ENCODE measurements at places on chromosomes 1 and 21.
A peak's percentile ranks its signal among the peaks of the same experiment; 100 is the strongest.

- no peak for DNase-seq
Observed at GRCh38 chr1:43822040-43822690, 111.4 kb upstream of the ARTN start.

GRCh38 chr1:102098536-102098935 is 101.8 kb upstream of the OLFM3 start:
- DNase-seq = no peak

- no peak for DNase-seq
Observed at GRCh38 chr1:154492115-154492514, 9.9 kb upstream of the TDRD10 start.

DNA sequence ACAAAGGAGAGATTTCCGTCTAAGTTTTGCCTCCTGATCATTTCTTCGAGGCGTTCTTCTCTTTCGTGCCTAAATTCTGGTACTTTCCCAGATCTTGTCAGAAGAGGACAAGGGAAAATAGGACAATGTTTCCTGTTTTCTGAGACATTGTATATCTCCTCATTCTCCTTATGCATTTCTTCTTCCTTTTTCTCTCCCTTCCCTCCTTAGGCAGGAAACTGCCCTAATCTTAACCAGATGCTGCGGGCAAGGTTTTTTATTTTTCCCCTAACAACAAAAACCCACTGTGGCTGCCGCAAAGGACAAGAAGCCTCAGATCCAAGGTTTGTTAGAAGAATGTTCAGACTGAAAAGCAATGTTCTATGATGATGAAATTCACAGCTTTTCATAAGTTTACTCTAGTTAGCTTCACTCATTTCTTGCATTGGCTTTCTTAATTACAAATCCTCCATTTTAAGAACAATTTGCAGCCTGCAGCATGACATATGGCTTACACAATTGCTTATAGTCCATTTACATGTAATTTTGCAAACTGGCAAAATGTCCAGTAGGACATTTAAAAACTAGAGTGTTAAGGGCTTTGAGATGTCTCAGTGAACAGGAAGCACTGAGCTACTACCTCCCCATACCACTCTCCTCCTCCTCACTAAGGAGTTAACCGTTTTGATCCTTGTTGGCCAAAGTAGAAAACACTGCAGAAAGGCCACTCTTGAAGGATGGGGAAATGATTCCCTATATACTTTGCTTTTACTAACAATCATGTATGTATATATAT is 624 bp downstream of the CTSK start:
- DNase-seq = peak; percentile 42

GRCh38 chr1:11719313-11720032 is 16.5 kb upstream of the AGTRAP start:
- DNase-seq = peak; percentile 78

DNA sequence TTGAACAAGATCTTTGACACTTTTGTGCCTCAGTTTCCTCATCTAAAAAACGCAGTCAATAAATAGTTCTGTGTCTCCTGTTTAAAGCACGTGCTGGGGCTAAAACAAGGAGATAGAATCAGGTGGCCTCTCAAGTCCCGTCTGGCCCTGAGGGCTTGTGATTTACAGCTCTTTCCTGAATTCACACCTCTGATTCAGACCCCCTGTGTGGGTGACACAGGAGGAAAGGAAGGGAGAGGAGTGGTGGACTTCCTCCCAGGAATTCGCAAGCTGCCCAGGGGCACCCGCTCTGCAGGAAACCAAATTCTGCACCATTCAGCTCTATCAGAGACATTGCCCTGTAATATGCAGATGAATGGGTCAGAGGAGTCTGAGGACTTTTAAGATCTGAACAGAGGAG is 5.2 kb upstream of the PRR9 start:
- DNase-seq = no peak

- DNase-seq = no peak
Observed at GRCh38 chr1:34166625-34167361, 1.8 kb upstream of the CSMD2 start.
